ENCODE measurements at places on chromosomes 4 and X. TPM values are rescaled to one million over a fixed set of nuclear protein-coding genes. Genes with fewer than 3 reads are reported as not detected.

DNA sequence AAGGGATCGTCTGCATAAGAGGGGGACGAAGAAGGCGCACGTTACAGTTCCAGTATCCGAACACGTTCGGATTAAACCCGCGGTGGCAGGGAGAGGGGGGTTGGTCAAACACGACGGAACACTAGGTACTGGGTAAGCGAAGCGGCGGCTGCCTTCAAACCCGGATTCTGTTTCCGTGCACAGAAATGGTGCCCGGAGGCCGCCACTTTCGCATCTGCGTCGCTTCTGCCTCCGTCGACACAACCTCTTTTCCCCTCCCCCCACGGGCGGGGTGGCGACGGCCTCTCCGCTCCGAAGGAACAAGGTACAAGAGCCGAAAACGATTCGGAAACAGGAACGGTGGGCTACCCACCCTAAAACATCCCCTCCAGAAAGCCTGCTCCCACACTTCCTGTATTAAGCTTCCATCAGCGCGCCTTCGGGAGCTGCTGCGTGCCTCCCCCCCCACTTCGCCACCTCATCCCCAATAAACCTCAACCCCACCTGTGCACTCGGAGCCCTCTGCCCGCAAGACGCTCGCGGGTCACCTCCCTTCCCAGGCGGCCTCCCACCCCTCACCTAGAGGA is 667 bp downstream of the G3BP2 start:
- DNase-seq, result peak; percentile 83

GRCh38 chr4:1296324-1297022 is 6.8 kb downstream of the MAEA start:
- no peak for DNase-seq

DNA sequence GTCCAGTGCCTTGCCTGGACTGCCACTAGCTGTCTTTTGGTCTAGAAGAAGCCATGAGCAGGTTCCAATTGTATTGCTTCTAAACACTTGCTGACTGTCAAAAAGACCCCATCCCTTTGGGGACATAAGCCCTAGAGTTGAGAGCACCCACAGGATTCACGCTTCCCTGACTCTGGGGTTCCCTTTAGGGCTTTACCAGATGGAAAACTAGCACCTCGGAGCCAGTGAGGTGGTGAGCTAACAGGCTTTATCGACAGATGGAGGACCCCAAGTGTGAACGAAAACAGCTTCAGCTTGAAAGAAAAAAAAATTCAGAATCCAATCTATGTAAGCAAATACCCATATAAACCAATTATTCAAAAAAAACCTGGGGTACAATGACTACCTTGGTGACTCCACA is 90.8 kb downstream of the NAA11 start:
- no peak for DNase-seq

SPATA4 gene
- 1.2 TPM for total RNA-seq
